Activated CD4-positive, CD25-positive, alpha-beta regulatory T cell (primary cell): ENCODE measurements at places on chromosomes 4 and X.

- peak; percentile 35 for DNase-seq
Measured at GRCh38 chr4:10456595-10457254, 501 bp downstream of the ZNF518B start.

DNA sequence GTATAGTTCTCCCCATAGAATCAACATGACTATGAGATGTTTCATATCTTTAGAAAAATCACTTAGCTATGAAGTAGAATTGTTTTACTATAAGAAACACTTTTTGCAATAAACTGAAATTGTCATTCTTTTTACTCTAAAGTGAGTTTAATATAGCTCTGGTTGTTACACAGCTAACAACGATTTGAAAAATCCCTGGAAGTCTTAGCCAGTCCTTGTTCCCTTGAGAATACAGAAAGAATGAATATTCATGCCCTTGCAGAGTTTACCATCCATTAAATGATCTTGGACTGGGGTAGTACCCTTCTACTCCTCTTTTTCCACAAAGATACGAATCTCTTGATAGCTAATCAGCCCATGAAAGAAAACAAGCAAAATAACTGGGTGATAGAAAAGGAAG is 141.8 kb downstream of the JADE1 start:
- DNase-seq: no peak

GRCh38 chr4:6085028-6085690 is 66.9 kb upstream of the C4orf50 start:
- DNase-seq: no peak

DNA sequence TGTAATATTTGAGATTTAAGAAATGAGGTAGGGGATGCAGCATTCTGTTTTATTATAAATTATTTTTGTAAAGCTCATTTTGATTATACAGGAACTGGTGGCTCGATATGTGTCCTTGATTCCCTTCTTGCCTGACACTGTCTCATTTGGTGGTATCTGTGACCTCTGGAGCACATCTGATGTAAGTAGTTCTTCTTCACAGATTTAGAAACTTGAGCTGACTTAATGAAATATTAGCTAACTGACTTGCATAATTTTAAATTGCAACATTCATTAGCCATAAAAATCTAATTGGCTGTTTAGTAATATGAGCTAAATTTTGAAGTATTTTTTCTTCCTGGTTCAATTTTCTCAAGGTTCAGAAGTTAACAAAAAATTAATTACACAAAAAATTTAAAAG is 69.1 kb downstream of the FBXL5 start:
- no peak for DNase-seq

- no peak for DNase-seq
Measured at GRCh38 chr4:14650127-14650526, 352.2 kb upstream of the CPEB2 start.

DNA sequence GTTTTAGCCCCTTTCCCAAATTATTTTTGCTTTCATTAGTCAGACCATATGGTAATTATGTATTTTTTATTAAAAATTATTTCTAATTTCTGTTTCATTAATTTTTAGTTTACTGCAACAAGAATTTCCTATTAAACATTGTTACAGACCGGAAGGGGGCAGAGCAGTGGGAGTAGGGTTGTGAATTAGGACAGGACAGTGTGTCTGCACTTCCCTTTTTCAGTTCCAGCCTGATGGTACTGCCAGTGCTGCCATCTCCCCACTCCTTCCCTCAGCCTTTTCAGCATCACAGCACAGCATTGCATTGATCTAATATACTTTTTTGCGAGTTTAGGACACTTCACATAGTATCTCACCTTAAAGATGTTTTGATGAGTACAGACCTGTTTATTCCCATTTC is 76.5 kb downstream of the STIM2 start:
- no peak for DNase-seq

DNA sequence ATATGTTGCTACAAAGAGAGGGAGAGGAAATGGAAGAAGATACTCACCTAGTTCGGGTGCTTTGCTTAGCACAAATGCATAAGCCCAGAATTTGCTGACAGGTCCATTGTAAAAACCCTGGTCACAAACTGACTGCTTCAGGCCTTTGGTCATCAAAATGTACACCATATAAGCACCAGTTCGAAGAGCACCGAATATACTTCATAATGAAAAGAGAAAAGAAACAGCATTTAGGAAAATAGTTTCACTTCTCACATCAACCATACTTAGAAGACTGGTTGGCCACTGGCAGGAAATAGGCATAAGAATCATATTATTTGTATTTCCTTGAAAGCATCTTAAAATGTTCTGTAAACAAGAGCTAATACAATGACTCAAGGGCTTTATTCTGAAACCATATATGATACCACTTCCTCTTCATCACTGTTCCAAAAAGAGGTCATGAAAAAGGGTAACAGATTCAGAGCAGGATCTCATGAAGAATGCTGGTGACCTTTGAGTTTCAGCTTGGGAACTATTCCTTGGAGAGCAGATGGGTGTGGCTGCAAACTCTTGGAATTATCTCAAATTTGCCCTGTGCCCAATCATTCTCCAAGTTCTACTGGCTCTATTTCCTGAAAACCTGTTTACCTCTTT is 138.7 kb downstream of the ELOVL6 start:
- DNase-seq: no peak
